ENCODE measurements at places on chromosomes 6 and 20. TPM values are rescaled to one million over a fixed set of nuclear protein-coding genes. Genes with fewer than 3 reads are reported as not detected.

GRCh38 chr6:13368731-13369115 lies 40.4 kb upstream of the TBC1D7 start:
- no peak for DNase-seq

DNA sequence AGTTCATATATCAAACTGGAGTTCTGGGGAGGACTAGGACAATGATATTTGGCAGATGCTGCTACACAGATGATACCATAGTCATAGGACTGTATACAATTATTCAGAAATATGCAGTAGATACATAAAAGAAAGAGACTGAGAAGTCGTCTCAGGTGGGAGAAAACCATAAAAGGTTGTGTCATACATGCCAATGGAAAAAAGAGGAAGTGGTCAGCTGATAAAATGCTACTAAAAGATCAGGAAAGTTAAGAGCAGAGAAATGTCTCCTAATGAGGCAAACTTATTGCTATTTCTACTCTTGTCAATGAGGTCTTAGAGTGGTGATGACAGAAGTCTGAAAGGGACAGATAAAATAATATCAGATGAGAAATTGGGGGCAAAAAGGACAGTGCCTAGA lies 407.6 kb downstream of the COL12A1 start:
- DNase-seq: no peak

DNA sequence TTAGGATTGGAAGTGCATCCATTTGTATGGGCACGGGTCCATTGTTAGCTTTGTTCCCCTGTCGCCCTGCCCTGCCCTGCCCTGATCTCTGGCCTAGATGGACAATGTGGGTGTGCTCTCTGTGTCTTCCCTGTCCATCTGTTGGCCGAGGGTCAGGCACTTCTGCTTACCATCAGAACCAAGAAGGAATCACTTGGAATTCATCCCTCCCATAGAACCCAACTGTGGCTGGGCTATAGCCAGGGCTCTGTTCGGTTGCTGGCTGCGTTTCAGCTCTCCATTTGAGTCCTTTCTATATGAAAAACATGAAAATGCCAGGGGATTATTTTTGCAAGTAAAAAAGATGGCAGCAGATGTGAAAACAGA lies 26.6 kb upstream of the TULP4 start:
- DNase-seq: no peak

GRCh38 chr20:47778398-47779354 lies 6.6 kb downstream of the SULF2 start:
- no peak for DNase-seq

DNA sequence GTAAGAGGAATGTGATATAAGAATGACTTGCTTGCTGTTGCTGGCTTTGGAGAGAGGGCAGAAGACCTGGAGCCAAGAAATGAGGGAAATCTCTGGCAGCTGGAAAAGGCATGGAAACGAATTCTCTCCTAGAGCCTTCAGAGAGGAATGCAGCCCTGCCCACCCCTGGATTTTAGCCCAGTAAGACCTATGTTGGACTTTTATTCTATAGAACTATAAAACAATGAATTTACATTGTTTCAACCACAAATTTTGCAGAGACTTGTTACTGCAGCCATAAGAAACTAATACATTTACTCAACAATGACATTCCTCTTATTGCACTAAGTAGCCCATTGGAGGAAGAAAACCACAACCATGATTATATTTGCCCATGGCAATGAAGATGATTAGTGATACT lies 39.5 kb upstream of the PREP start:
- DNase-seq: no peak

DNA sequence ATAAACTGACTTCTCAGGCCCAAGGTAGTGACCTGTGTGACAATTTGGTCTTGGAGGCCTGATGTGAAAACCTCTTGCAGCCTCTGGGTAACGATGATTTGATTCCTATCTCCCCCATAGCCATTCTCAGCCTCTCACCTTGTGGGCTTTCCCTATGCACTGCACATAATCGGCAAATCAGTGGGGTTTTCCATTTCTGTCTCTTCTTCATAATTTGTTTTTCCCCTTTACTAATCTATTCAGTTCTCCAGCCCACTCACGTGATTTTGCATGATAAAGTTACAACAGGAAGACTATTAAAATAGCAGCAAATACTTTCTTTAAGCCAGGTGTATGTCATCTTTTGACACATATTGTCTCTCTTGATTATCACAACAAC lies 893.7 kb downstream of the TFAP2A start:
- DNase-seq: no peak

- DNase-seq: no peak
Measured at GRCh38 chr6:99393366-99393697, 663 bp downstream of the COQ3 start.

DNA sequence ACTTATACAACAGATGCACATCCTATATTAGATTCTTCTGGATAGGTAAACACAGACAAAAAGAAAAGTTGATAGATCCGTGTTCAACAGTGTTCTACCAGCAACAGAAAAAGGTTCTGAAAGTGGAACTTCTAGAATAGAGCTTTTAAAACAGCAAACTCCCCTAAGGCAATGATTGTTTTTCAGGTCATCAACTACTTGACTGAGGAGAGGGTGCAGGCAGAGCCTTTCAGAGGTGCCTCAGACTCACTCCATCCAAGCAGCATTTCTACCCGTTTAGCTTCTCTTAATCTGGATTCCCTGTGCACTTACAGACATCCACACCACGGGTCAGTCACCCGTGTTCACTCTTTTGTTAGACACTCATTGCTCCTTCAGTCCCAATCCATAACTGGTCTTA lies 28.9 kb downstream of the FYN start:
- peak; percentile 47 for DNase-seq

- DNase-seq: no peak
Measured at GRCh38 chr6:30554962-30555815, 1.1 kb downstream of the GNL1 start.

DNA sequence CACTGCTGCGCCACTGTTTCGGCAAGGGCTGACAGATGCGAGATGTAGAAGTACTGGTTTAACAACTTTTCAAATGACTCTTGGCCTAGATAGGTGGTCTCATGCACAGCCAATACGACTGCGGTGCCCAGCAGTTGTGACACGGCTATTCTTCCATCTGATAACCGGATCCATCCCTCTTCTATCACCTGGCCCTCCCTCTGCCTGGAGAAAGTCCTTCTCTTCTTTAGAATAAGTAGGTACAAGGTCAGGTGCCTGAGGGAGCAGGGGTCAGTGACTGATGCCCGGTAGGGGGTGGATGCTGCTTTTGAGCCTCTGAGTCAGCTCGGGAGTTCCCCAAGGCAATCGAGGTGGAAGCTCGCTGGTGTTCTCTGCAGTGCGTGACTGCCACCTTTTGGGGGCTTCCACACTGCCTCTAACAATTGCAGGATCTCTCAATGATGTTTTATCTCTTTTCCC lies 166.8 kb upstream of the GRIK2 start:
- no peak for DNase-seq

BACH2 gene
- 6.0 TPM for total RNA-seq

TDP2 gene
- total RNA-seq: 33.4 TPM

PEX7 gene
- 4.1 TPM for total RNA-seq

Measured in esophagus muscularis mucosa (tissue), 4 donors.